Activated naive CD4-positive, alpha-beta T cell treated with anti-CD3 and anti-CD28 coated beads, Interleukin-2, amount 50 U/mL, for 16 hours (primary cell): ENCODE measurements at places on chromosomes 6 and 20.
A peak's percentile ranks its signal among the peaks of the same experiment; 100 is the strongest.

DNA sequence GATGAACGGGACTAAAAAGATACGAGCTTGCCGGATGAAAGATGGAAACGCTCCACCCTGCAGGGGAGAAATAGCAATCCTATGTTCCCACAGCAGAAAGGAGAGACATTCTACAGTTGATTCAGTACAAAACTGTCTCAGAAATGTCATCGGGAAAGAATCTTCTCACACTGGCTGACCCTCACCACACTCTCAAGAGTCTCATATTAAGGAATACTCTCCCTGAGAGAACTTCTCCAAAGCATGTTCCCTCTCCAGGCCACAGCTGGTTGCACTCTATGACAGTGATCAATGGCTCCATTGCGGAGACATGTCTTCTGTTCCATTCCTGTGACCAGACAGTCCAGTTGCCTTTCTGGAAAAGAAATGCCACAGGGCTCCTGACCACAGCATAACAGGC, 758.0 kb upstream of the CHD6 start:
- DNase-seq, result no peak

DNA sequence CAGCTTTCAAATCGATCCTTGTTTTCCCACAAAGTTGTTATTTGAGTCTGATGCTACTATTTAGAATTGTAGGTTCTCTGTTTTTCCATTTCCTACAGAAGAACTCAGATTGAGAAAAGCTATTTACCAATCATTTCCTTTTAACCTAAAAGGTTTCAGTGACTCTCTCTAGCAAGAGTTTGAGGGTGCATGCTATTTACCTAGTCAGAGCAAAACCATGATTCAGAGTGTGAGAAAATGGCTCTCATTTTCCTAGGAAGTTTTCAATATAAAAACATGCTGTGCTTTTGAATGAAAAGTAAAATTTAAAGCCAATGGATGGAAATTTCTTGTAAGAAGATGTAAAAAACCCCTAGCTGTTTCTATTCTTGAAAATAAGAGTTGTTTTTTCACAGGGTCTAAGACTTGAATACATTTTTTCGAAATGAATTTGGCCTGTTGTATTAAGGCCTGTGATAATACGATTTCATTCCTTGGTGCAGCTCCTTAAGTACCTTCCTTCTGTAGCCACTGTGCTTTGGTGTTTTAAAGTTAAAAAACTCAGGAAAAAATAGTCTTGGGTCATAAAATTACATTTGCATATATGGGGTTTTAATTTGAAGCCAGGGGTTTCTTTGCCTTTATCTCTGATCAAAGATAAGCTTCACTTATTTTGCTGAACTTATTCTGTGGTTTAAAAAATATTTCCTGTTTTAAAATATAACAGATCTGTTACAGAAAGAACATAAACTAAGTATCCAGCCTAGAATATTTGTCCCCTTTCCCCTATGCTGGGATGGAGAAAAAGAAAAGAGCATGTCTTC, 18.0 kb upstream of the RSPH3 start:
- no peak for DNase-seq

- DNase-seq, result no peak
Observed at GRCh38 chr20:38260025-38260377, 534 bp downstream of the KIAA1755 start.

- no peak for DNase-seq
Observed at GRCh38 chr6:105873211-105873704, 212.9 kb upstream of the PRDM1 start.

- no peak for DNase-seq
Observed at GRCh38 chr6:137829641-137830083, 37.4 kb upstream of the TNFAIP3 start.

GRCh38 chr6:19391926-19392325, 445.2 kb upstream of the ID4 start:
- DNase-seq, result no peak

GRCh38 chr20:62219992-62220665, at the start of gene HRH3:
Gene HRH3 (minus strand): TSS chr20:62220278. CDS start chr20:62219970, 308 bp downstream.
- DNase-seq, result peak; percentile 28

DNA sequence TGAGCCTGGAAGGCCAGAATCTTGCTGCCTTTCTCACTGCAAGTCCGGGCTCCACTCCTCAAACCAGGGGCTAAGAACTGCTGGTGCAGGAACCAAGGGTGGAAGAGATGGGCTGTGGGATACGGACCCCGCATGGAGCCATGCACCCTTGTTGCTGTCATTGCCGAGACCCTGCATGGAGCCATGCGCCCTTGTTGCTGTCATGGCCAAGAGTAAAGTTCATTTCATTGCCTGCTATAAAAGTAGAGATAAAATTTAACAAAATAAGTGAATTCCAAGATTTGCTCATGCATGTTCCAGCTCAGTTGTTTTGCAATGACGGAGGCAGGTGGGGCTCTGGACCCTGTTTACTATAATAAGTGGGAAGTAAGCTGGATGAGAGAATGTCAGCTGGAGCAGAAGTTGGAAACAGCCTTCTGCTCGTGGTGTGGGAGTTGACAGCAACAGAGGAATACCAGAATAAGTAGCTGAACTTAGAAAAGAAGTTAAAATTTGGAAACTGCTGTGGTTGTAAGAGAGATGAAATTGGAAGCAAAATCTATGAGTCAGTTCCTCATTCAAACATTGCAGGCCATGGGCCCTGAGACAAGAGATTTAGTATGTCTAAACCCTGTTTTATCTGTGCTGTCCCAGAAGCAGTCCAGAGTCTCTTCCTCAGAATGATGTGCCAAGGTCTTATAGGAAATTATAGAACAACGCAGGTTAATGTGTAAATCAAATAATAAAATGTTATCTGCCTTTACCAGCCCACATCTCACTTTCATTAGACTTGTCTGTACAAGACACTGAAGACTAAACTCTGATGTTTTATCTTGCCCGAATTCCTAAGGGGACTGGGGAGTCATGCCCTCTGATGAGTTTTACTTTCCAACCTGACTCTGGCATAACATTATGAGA, 15.8 kb upstream of the THBS2 start:
- no peak for DNase-seq

DNA sequence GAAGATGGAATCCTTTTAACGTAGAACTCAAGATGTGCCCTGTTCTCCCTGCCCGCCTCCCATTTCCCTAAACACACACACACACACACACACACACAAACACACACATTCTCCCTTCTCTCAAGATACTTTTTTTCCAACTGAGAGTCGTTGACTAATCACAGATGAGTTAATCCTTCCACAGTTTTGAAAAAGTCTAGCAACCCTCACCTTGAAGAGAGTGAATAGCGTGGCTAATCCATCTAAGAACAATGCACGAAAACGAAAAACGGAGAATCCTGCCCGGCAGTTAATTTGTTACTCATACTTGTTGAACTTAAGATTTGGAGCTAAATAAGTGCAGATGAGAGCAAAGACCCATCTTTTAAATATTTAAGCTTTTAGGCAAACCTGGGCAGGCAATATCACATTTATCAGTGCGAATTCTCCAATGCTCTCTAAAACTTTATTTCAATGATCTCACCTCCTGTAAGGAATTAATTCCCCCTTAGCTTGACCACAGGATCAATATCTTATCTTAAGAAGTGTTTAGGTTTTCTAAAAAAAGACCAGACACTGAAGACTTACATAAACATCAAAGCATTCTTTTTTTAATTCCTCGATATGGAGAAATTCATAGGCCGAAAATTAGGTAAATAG, 1.1 kb downstream of the AGPAT4 start:
- DNase-seq, result no peak

DNA sequence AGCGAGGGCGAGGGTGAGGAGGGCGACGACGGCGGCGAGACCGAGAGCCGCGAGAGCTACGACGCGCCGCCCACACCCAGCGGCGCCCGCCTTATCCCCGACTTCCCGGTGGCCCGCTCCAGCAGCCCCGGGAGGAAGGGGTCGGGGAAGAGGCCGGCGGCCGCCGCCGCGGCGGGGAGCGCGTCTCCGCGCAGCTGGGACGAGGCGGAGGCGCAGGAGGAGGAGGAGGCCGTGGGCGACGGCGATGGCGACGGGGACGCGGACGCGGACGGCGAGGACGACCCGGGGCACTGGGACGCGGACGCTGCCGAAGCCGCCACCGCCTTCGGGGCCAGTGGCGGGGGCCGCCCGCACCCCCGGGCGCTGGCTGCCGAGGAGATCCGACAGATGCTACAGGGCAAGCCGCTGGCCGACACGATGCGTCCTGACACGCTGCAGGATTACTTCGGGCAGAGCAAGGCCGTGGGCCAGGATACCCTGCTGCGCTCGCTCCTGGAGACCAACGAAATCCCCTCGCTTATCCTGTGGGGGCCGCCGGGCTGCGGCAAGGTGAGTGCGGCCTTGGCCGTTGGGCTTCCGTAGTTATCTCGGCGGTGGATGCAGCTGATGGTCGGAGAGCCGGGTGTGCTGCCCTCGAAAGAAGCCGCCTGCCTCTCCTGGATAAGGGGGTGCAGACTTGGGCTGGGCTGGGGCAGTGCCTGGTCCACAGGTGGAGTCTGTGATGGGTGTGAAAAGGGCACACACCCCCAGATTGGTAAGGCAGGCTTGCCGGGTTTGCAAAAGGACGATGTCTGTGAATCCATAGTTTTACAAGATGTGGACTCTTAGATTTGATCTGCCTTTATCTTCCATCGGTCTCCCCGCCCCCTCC, 938 bp downstream of the WRNIP1 start:
- no peak for DNase-seq

- no peak for DNase-seq
Observed at GRCh38 chr20:23415959-23416583, 5.2 kb downstream of the NAPB start.
